ENCODE measurements at places on chromosomes 11 and 22. TPM values are rescaled to one million over a fixed set of nuclear protein-coding genes. Genes with fewer than 3 reads are reported as not detected.

The TMEM45B gene
- total RNA-seq: 28.1 TPM

DNA sequence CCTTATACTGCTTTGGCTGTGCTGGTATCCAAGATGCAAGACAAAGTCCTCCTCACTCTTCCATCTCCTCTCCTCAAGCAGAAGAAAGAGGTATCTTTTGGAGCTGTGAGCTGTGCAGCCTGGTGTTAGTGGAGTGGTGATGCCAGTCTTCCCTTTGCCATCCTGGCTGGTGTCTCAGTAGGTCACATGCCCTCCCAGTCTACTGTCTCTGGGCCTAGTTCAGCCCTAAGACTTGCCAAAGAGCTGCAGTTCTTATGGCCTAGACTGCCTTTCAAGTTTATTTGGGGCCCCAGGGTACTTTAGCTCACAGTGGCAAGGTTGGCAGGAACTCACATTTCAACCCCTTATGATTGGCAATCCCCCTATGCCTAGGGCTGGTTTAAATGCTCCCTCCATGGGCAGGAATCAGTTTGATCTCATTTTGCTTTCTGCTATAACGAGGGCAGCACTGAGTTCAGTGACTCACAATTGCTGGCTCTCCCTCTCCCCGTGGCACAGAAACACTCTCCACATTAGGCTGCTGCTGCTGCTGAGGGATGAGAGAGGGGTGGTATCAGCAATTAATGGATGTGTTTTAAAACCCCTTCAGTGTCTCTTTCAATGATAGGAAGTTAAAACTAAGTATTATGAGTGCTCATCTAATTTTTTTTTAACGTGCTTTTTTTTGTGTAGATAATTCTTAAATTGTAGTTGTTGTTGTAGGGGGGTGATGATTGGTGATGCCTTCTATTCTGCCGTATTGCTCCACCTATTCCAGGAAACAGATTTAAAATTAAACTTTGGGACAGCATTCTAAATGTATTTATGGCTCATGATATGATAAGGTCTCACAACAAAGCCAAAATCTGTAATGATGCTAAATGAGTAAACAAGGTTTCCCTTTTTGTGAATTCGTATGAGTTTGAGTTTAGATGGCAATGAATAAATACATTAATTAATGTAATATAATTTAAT lies 1295.0 kb downstream of the JRKL start:
- no peak for DNase-seq

GRCh38 chr11:72736452-72737069 lies 15.6 kb downstream of the ARAP1 start:
- peak; percentile 71 for DNase-seq

DNA sequence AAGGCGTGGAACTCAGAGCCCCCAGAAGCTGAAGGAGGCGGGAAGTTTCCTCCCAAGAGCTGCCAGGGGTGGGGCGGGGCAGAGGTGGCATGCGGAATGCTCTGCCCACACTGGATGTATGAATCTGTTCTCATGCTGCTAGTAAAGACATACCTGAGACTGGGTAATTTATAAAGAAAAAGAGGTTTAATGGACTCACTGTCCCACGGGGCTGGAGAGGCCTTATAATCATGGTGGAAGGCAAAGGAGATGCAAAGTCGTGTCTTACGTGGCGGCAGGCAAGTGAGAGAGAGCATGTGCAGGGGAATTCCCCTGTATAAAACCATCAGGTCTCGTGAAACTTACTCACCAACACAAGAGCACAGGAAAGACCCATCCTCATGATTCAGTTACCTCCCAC lies 57.6 kb downstream of the SMIM38 start:
- no peak for DNase-seq

DNA sequence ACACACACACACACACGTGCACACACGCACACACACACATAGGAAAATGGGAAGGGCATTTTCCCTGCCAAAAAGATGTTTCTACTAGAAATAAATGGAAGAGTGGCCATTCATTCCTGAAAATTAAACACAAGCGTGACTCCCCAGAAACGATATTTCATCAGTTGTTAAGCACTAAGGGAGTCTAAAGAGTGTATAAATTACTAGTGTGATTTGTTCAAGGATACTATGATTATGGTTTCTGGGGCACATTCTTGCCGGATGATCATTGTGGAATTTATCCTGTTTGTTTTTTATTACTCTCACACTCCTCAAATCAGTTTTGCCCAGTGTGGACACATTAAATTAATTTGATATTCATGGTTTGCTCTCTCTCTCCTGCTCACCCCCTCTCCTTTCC lies 16.4 kb upstream of the AMOTL1 start:
- no peak for DNase-seq

DNA sequence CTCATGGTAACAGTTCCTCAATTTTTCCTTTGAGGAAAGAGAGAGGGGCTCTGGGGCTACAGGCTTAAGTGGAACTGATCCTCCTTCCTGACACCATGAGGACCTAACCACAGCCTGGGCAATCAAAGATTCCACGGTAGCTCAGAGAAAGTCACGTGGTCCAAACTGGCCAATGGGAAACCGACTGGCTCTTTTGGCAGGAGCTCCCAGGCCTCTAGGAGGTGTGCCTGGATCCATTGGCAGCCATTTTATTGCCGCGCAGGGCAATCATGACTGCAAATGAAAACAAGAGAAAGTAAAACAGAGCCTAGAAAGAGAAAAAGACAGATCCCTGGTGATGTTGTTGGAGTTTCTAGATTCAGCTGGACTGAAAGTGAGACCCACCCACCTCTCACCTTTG lies 27.3 kb upstream of the ASPHD2 start:
- DNase-seq: no peak
